D341Med (cell line): ENCODE measurements at places on chromosomes 5 and 9.

- DNase-seq = no peak
Observed at GRCh38 chr9:116267021-116267420, 113.4 kb downstream of the PAPPA start.

GRCh38 chr5:179872055-179872827, 13.6 kb upstream of the MRNIP start:
- peak; percentile 18 for DNase-seq

GRCh38 chr5:87069974-87070608, 197.6 kb upstream of the RASA1 start:
- DNase-seq = peak; percentile 20

DNA sequence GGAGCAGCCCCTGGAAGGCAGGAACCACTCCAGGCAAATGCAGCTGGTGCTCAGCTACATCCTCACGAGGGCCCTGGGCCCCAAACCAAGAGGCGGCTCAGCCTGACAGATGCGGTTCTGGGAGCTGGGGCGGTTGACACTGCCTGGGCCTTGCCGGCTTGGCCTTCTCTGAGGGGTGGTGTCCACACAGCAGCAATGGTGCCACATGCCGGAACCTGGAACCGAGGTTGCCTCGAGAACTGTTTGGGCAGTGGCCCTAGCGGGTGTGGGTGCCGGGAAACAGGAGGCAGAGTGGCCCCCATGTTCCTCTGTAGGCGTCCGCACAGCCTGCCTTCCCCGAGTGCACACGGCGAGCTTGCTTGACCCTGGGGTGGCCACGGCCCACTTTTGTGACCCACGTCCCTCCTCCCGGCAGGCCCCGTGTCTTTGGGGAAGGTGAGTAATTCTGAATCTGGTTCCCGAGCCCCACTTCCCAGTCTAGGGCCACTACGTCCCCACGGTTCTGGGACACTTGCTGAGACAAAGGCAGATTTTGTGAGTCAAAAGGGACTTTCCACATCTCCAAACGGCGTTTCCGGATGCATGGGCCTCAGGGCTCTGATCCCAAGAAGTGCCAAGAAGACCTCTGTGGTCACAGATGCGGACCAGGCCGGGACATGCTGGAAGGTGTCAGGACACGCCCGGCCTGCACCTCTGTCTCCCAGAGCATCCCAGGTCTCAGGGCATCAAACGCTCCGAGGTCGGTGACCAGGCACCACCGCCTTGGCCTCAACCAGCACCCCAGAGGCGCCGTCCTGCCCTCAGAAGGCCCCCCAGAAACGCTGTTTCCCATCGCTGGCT, 27.7 kb upstream of the SLC12A7 start:
- no peak for DNase-seq

DNA sequence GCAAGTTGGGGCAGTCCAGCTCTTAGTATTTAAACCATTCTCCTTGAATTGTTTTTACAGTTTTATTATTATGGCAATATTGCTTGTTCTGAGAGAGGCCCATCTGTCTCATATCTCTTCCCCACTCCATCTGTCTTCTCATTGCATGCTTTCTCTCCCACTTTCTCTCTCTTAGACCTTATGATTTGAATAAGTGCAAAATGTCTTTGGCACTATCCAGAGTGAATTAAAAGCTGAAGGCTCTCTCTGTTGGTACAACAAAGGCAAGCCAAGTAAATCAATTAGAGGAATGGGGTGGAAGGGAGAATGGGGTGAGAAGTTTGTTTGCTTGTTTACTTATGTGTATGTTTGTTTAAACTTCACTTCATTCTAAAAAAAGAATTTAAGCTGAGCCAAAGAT, 195.3 kb upstream of the RFX3 start:
- no peak for DNase-seq

DNA sequence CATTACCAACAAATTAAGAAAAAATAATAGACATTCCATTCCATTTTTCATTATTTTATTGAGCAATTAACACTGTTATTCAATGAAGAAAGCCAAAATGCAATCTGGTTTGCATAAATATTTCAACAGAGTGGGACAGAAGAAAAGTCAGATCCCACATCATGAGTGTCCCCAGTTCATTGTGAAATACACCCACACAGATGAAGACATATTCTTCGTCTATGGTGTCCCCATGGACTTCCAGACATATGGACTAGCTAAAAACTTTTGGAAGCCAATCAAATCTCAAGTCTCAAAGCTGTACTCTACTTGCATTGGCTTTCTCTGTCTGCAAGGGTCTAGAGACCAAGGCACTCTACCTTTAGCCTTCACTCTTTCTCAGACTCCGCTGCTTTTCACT, 194.3 kb downstream of the SEMA5A start:
- no peak for DNase-seq

DNA sequence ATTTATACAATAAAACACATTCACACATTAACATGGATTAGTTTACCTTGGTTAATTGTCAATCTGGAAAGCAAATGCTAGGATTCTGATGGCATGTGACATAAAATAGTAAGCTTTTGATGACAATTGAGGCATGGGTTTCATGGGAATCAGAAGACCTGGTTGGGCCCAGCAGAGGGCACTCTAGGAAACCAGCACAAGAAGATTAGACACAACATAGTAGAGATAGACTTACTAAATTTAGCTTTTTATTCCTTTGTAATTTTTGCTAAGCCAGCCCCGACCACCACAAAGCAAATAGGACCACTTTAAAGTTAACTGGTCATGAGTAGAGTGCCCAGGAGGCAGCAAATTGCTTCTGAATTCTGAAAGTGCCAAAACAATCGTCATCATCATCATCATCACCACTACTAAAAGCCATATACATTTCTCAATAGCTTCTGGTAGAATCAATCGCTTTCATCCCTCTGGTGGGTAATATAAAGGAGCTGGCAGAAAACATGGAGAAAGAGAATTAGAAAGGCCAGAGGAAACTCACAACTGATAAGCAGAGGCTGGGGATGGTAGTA, 163.2 kb downstream of the ARRDC3 start:
- DNase-seq = peak; percentile 33

DNA sequence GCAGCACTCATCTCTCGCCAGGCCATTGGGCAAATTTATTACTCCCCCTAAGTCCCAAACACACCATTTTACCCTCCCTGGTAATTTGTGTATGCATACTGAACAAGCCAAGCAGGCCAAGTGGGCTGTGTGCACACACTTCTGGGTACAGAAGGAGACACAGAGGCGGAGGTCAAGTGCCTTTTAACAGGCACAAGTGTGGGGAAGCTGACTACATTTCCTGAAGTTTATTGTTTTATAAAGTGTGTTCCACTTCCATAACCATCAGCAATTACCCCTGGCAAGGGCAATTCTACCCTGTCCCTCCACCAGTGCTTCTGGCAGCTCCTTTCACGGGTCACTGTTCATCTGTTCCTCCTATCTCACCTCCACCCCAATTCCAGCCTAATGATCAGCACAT, 93.9 kb downstream of the SETX start:
- DNase-seq = no peak

GRCh38 chr5:60274747-60275146, 381.2 kb upstream of the PDE4D start:
- DNase-seq = no peak

DNA sequence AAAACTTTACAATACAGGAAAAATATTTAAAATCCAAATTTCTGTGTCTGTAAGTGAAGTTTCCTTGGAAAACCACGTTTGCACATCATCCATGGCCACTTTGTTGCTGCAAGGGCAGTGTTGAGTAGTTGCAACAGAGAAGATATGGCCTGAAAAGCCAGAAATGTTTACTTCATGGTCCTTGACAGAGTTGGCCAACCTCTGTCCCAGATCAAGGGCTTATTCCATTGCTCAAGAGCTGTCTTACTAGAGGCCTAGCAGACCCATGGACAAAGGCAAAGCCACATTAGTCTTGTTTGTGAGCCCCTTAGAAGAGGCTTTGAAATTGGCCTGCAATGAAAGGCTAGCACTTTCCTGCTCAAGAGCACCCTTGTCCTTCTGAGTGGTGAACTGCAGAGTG, 119.4 kb downstream of the GAS1 start:
- no peak for DNase-seq

GRCh38 chr5:141608557-141608956, 10.2 kb downstream of the DIAPH1 start:
- DNase-seq = no peak

GRCh38 chr5:72602696-72603685, 95.8 kb upstream of the ZNF366 start:
- DNase-seq = no peak

- no peak for DNase-seq
Observed at GRCh38 chr5:36162810-36163486, 11.0 kb downstream of the SKP2 start.

GRCh38 chr9:33170464-33171415, 3.6 kb upstream of the B4GALT1 start:
- peak; percentile 79 for DNase-seq

DNA sequence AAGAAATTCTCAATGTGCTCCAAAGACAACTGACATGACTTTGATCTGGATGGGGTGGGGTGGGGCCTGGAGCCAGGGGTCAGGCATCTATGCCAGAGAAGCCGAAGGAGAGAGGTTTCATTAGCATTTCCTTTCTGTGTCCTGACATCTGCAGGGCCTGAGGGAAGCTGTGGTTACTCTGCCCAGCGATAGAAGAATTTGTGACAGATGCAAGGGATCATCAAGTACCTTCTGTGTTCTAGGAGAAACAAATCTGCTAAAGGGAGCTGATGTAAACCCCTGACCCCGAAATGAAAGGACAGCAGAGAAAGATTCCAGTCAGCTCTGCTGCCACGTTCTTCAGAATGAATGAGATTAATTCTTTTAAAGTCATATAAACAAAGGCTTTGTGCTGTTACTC, 335.7 kb downstream of the PRELID2 start:
- no peak for DNase-seq

DNA sequence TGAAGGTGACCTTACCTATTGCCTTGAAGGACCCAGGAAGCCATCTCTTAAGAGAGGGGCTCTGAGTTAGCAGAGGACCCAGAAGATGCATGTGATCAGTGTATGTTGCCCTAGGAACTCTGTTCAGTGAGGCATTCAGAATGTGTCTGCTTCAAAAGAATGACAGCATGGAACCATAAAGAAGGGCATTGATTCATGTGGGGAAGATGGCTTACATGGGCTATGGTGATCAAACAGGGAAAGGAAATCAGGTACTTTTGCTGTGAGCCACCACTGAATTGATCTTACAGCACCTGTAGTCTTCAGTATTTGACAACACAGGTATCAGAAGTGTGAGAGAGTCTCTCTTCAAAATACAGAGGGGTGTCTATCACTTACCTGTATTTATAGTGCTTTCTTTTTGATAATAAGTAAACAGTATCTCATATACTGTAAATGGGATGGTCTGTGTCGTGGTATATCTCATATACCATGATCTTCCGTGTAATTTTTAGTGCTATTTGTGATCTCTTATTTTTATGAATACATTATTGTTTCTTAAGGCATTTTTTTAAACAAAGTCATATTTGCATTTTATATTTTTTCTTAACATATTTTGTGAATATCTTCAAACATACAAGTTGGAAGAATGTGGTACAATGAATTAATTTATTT, 57.0 kb downstream of the FOCAD start:
- DNase-seq = no peak

DNA sequence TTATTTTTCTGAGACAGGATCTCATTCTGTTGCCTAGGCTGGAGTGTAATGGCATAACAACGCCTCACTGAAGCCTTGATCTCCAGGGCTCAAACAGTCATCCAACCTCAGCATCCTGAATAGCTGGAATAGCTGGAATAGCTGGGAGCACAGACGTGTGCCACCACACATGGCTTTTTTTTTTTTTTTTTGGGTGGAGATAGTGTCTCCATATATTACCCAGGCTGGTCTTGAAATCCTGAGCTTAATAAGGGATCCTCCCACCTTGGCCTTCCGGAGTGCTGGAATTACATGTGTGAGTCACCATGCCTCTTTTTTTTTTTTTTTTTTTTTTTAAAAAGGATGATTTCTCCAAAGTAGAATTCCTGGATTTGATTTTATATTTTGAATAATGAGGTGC, 60.7 kb downstream of the NSD1 start:
- no peak for DNase-seq

GRCh38 chr5:176369934-176370711, 4.8 kb downstream of the ARL10 start:
- no peak for DNase-seq

GRCh38 chr5:83576341-83576740, 104.8 kb downstream of the VCAN start:
- DNase-seq = no peak

DNA sequence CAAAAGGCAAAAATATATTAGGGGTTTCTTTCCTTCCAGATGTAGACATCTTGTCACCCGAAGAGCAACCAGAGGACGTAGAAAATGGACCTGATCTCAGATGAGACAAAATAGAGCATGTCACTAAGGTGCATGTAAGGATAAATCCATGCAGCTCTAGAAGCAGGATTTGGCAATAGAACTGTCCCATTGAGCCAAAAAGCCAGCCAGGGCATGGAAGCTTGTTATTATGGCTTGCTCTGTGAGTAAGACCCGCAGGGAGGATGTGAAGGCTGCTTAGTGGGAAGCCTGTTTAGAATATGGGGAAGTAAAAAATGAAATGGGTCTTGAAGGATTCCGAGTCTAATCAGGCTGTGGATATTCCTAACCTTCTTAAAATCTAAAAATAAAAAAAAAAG, 165.6 kb upstream of the MPDZ start:
- DNase-seq = no peak

GRCh38 chr5:102955488-102955887, 164.4 kb downstream of the GIN1 start:
- DNase-seq = no peak

GRCh38 chr5:98770209-98770910, 3.1 kb upstream of the RGMB start:
- peak; percentile 37 for DNase-seq

GRCh38 chr5:143233031-143233430, 170.5 kb downstream of the NR3C1 start:
- no peak for DNase-seq

DNA sequence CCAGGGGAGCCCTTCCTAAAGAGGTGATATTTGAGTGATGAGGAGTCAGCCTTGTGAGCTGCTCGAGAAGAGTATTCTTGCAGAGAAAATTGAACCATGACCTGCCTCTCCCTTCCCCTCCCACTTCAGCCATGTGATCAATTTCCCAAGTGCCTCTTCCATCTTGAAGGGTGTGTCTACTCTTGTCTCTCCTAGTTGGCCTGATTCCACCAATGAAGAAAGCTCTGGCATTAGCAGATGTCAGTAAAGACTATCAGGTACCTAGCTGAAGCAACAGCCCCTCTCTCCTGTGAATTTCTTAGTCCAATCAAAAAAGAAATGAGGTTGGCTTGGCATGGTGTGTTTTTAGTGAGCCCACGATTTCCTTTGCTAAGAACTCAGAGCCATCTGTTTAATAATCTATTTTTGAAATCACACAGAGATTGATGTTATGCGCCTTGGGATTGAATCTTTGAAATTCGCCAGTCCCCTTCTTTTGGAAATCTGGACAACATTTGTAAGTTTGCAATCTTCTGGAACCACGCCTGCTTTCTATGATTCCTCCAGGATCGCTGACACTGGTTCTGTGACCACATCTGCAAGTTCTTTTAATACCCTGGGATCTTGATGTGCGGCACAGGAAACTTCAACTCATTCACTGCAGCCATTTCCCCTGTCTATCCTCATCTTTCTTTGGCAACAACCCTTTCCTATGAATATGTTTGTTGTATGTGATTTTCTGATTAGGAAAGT, 404.6 kb downstream of the DMRT2 start:
- no peak for DNase-seq

- no peak for DNase-seq
Observed at GRCh38 chr9:89880721-89881120, 275.9 kb downstream of the GADD45G start.

- no peak for DNase-seq
Observed at GRCh38 chr9:29150606-29151005, 1577.3 kb upstream of the C9orf72 start.
